HT1080 (cell line): ENCODE measurements at places on chromosomes 13 and 19. TPM values are rescaled to one million over a fixed set of nuclear protein-coding genes. Genes with fewer than 3 reads are reported as not detected.

The RDH8 gene
- total RNA-seq: not detected in 2 replicates

The VSIG10L gene
- total RNA-seq: 0.37 and 1.3 TPM in 2 replicates

The LYL1 gene
- not detected in 2 replicates for total RNA-seq

The ZNF415 gene
- total RNA-seq: not detected in 2 replicates

The STOML3 gene
- not detected in 2 replicates for total RNA-seq

The LGALS4 gene
- total RNA-seq: 0.11 TPM in 1 of 2 replicates, not detected in the other

The ZNF681 gene
- total RNA-seq: 1.3 and 2.9 TPM in 2 replicates

The CEACAM3 gene
- not detected in 2 replicates for total RNA-seq

The DHDH gene
- total RNA-seq: 0.57 TPM in 1 of 2 replicates, not detected in the other

The ONECUT3 gene
- total RNA-seq: not detected in 2 replicates

The STAP2 gene
- total RNA-seq: 2.3 and 3.6 TPM in 2 replicates

The ZNF431 gene
- 4.9 and 7.2 TPM in 2 replicates for total RNA-seq

The SOHLH2 gene
- 0.07 and 0.48 TPM in 2 replicates for total RNA-seq

The DOCK6 gene
- total RNA-seq: 2.8 and 4.3 TPM in 2 replicates

The APLP1 gene
- 1.6 and 6.6 TPM in 2 replicates for total RNA-seq

The SIGLEC12 gene
- not detected in 2 replicates for total RNA-seq

The DGKH gene
- total RNA-seq: 9.9 and 10.3 TPM in 2 replicates

The DMKN gene
- 34.4 and 53.0 TPM in 2 replicates for total RNA-seq

The METTL21C gene
- not detected in 2 replicates for total RNA-seq

The ISOC2 gene
- 82.1 and 89.8 TPM in 2 replicates for total RNA-seq

The ZNF606 gene
- 6.8 and 16.9 TPM in 2 replicates for total RNA-seq
